ENCODE measurements at places on chromosomes 2 and 18. TPM values are rescaled to one million over a fixed set of nuclear protein-coding genes. Genes with fewer than 3 reads are reported as not detected.

AQP4 gene
- total RNA-seq: 191 TPM

ZNF521 gene
- 48.8 TPM for total RNA-seq

ALLC gene
- not detected for total RNA-seq

OSR1 gene
- total RNA-seq: 36.2 TPM

PAX8 gene
- 5.9 TPM for total RNA-seq

ZNF804A gene
- total RNA-seq: 0.17 TPM

SLC14A1 gene
- total RNA-seq: 1.7 TPM

ACSL3 gene
- total RNA-seq: 154 TPM

TNFAIP6 gene
- total RNA-seq: 10.7 TPM

DNA sequence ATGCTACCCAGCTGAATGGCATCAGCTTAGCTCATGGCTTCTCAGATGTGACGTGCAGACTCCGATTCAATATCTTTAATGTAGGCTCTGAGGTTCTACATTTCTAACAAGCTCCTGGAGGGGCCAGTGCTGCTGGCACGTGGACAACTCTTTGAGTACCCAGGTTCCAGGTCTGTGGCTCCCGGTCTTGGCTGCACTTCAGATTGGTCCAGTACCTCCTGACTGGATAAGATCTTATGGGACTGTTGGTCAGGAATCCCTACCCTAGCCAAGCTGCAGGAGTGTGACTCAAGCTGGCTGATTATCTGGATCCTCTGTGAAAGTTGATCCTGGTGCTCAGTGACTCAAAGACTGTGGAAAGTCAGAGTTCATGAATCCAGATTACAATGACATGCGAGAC, 222.1 kb downstream of the ANKRD30B start:
- DNase-seq: no peak

- DNase-seq: no peak
Observed at GRCh38 chr2:45283764-45284620, 274.7 kb upstream of the SIX2 start.

GRCh38 chr18:10898417-10898974, 250.9 kb downstream of the PIEZO2 start:
- DNase-seq: no peak

DNA sequence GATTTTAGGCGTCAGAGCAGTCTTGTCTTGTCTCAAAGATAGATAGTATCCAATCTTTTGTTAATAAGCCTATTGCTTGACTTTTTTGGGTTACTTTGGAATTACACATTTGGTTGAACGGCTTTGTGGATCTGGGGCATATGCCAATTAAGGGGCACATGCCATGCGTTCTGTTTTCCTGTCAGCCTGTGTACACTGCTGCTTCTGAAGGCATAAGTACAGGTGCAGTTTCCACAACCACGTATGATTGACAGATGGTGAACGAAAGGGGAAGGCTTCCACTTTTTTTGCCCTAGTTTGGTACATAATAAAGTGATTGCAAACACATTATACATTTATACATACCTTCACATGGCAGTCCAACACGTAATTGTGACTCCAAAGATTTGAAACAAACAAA, 102.3 kb downstream of the RAPH1 start:
- DNase-seq: no peak

- peak; percentile 61 for DNase-seq
Observed at GRCh38 chr2:182941919-182942318, 75.5 kb upstream of the FRZB start.

GRCh38 chr2:112216167-112216566, 38.7 kb downstream of the ZC3H8 start:
- DNase-seq: peak; percentile 6

GRCh38 chr2:241949736-241950412, 80.3 kb downstream of the RTP5 start:
- DNase-seq: no peak

DNA sequence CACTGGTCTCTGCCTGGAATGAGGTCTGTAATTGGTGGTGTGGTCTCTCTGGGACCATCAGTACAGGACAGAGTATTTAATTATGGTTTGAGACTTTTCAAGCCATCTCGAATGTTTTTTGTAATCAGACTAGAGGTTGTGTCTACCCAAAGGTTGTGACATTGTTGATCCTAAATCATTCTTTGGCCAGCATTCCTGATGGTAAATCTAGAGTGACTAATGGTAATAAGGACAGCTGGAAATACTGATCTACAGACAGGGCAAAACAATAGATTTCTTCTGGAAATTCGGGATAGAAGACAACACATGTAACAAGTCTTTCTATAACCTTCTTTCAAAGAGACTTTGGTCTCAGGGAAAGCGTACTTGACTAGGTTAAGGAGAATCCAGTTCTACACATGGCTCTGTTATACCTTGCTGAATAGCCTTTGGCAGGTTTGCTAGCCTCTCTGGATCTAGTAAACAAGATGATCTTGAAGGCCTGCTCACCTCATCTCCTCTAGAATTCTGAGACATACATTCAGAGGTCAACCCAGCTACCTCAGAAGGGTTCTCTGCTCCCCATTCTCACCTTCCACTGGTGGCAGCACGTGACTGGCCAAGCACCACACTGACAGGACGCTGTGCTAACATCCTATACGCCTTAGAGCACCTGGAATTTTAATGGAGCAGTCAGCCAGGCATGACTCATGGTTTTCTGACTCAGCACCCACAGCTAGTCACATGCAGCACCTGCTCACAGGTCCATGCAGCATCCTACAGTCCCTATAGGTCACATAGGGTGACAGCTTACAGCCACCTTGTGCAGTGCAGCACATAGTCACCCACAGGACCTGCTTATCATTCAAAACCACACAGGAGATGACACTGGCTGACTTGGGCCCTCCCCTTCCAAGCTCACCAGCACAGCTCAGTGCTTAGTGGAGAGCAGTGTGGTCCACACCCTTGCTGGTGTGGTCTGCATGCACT, 12.2 kb downstream of the PLB1 start:
- no peak for DNase-seq

DNA sequence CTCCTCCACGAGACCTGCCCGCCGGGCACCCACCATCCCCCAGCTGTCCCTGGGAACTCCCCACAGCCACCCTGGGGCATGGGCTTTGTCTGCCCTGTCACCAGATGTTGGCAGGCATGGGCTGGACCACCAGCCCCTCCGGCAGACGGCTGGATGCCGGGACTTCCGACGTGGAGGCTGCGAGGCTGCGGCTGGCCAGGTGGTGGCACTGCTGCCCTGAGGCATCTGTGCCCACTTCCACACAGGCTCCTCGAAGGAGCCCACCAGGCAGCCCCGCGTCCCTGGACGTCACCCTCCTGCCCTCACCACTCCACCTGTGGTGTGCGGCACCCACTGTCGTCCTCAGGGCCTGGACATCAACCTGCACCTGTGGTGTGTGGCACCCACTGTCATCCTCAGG, 319.9 kb upstream of the SALL3 start:
- no peak for DNase-seq

DNA sequence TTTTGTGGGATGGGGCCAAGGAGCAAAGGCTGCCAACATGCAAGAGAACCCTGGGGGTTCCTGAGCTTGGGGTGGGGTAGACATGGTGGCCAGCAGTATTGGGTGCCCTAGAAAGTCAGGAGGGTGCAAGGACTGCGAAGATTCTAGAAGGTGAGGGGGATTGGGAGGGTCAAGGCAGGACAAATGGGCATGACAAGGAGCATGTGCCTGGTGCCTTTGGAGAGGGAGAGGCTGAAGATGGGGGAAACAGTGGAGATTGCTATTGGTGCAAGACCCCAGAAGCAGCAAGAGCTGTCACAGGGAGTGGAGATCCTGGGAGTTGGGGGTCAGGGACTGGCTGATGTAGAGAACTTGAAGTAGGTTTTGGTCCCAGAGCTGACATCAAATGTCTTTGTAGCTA, 7.5 kb downstream of the B3GNT2 start:
- DNase-seq: no peak

- DNase-seq: no peak
Observed at GRCh38 chr2:21461754-21462240, 338.0 kb downstream of the TDRD15 start.

- DNase-seq: peak; percentile 30
Observed at GRCh38 chr18:63444580-63444979, 22.3 kb upstream of the VPS4B start.

GRCh38 chr18:43578706-43579105, 301.4 kb upstream of the SYT4 start:
- peak; percentile 40 for DNase-seq

DNA sequence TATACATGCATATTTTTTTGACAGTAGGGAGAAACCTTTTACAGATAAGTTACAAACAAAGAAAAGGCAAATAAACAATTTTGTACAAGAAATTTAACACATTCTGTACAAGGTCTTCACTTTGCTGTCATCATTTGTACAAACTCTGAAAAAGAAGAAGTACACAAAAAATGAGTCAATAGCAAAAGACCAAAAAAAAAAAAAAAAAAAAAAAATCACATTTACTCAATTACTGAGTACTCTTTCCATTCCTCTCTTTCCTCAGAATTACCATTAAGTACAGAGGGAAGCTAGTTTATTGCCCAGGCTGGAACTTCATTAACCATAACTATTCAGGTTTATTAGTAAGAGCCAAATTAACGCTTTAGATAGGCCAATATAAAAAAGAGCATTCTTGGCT, 5.6 kb upstream of the STPG4 start:
- DNase-seq: no peak

DNA sequence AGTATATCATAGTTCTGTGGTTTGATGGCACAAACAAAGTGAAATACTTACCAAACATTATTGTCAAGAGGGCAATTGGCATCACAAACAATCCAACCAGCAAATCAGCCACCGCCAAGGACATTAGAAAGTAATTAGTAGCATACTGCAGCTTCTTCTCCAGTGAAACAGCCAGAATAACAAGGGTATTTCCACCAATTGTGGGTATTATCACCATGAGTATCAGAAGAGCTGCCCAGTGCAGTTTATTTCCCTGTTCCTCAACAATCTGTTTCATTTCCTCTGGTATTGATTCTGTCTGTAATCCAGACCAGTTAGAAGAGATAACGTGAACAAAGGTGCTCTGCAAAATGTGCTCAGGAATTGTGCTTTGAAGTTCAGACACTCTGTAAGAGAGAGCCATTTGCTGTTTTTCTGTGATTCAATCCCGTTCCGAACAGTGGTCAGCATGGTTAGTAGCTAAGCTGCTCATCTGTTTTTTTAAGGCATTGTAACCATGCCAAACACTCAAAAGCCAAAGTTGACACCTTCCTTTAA, 1.4 kb downstream of the HTR2B start:
- no peak for DNase-seq

- DNase-seq: no peak
Observed at GRCh38 chr2:148023861-148024260, 3.0 kb downstream of the MBD5 start.

DNA sequence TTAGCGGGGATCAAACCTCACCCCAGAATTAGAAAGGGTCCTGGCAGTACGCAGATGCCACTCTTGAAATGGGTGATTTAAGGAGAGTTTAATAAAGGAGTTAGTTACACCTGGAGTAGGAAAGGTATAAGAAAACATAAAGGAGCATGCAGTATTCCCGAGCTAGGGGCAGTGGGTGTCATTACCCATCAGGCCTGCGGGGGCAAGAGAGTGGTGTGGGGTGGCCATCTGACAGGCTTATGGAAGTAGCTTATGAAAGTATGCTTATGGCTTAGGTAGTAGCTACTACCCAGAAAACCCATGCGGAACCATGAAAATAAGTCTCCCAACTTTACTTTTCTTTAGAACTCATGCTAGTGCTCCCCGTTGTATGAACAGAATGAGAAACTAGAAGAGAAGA, 568.9 kb upstream of the ACVR2A start:
- DNase-seq: no peak

DNA sequence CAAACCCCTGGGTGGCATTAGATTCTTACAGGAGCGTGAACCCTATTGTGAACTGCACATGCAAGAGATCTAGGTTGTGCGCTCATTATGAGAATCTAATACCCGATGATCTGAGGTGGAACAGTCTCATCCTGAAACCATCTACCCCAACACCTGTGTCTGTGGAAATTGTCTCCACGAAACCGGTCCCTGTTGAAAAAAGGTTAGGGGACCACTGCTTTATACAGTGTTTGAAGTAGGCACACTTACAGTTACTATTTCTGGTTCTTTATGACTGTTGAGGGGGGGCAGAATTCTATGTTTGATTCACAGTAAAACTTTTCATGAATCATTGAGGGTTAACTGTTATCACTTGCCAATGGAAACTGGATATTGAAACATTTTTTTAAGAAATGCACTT, 72.0 kb downstream of the RIF1 start:
- DNase-seq: no peak

DNA sequence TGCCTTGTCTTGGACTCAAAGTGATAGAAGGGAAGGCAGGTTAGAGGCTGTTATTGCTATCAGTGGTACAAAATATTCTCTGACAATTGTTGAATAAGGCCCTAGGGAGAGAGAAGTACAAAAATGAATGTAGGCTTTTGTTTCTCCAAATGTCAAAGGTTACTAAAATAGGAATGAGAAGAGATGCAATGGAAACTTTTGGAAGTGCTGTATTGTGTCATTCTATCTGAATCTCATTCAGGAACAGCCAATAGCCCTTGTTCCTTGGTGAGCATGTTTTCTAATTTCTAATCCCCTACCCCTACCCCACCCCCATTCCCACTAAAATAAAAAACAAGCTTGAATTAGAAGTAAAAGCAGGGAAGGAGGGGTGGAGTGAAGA, 166.4 kb downstream of the GPD2 start:
- no peak for DNase-seq

GRCh38 chr2:226845386-226846116, 9.7 kb downstream of the RHBDD1 start:
- no peak for DNase-seq

DNA sequence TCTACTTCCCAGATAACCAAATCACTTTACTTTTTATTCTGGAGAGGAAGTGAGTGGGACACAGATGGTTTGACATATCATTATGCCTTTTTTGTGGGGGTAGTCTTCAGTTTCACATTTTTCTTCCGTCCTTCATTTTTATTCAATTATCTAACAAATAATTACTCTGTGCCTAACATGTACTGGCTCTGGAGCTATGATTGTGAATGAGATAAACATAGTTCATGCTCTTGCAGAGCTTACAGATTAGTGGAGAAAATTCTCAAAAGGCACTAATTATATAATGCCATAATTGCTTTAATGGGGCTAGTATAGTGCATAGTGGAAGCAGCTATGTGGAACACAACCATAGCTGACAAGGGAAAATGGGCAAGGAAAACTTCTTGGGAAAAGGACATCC, 303.6 kb upstream of the TFPI start:
- DNase-seq: no peak

DNA sequence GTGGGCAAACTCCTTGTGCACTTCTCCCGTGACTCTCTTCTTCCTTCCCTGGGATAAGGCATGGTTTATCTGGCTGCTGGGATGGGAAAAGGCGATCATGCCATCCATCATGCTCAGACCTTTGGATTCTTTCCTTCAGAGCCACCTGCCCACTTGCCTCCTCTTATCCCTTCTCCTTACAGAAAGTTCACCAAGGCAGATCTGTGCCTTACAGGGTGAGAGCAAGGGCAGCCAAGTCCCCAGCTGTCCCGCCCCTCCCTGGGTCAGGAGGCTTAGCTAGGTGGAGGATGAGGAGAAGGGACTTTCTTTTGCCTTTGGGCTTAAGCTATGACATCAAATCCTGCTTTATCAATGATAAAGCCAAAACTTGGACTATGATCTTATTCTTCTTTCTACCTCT, 47.6 kb downstream of the KCNE4 start:
- no peak for DNase-seq

DNA sequence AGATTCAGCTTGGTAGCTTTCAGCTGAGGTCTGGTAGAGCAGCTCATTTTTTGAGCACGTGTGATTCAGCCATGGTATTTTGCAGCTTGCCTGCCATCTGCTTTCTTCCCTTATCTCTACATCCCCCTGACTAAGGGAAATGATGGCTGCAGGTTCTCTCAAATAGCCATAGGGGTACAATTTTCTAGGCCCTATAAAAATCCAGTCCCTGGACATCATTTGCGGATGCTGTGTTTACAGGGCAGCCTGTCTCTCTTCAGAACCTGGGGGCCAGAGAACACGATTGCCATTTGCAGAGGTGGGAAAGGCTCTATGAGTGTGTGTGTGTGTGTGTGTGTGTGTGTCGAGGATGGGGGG, 442.7 kb upstream of the MEIS1 start:
- no peak for DNase-seq

Data from lung (tissue), 17 donors.